MV-4-11 (cell line): ENCODE measurements at places on chromosomes 4 and X.

DNA sequence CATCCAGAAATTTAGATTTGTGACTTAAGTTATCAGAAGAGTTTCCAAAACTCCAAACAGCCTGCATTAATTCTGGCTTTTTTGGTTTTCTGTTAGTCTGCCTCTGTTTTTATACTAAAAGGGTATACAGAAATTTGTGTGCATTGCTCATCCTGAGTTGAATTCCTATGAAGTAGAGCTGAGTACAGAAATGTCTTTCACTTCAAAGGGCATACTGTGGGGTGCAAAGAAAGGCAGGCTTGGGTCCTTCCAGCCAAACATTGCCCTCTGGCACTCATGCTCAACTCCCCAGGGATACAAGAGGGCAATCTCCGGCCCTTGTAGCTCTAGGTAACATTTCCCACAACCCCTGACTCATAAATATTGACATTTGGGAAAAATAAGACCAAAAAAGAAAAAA lies 27.6 kb upstream of the TMEM184C start:
- no peak for DNase-seq

DNA sequence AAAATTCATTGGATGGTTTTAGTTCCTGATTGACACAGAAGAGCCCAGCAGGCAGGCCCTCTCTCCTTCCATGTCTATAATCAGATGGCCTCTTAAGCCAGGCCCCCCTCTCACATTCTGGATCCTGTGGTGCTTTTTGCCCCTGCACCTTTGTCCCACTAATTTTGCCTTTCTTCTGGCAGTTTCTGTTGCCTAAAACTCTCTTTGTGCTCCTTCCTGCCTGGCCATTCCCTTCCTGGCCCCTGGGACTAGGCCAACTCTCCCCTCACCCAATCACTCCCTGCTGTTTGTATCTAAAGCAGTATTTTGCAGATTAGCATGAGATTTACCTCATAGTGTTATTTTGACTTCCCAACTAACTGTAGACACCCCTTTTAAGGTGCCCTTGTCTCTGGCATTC lies 42.7 kb upstream of the DDX3X start:
- DNase-seq: no peak

GRCh38 chr4:174437324-174437723 lies 85.0 kb downstream of the HPGD start:
- no peak for DNase-seq

DNA sequence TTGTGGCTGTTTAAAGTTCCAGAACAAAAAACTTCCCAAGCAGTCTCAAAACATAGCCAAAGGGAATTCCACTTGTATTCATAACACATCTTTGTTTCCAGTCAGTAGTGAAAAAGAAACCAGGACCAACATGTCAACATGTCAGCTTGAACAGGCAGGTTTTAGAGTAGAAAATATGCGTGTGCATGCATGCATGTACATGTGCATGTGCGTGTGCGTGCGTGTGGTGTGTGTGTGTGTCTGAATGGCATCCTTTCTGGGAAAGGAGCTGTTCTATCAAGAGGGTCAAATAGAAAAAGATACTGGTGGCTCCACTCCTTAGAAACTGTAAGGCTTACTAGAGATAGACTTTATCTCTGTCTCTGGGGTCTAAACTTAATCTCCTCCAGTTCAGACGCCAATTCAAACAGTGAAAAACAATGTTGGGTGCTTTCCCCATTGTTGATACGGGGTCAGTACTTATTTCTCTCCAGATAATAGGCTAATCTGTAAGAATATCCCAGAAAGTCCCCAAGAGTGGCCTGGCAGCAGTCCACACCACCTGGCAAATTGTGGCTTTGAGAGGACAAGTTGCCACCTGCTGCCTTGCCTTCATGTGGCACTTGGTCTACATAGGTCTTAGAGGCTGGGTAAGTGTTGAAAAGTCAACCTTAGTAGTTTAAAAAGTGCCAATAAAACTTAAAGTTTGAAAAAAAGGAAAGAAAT lies 110.4 kb downstream of the SCD5 start:
- DNase-seq: no peak

- DNase-seq: no peak
These were observed 160.7 kb upstream of the NPY2R start for GRCh38 chr4:155047755-155048154.

- no peak for DNase-seq
These were observed 116.9 kb upstream of the AR start for GRCh38 chrX:67426946-67427345.

GRCh38 chrX:17425136-17425535 lies 50.1 kb downstream of the NHS start:
- no peak for DNase-seq

DNA sequence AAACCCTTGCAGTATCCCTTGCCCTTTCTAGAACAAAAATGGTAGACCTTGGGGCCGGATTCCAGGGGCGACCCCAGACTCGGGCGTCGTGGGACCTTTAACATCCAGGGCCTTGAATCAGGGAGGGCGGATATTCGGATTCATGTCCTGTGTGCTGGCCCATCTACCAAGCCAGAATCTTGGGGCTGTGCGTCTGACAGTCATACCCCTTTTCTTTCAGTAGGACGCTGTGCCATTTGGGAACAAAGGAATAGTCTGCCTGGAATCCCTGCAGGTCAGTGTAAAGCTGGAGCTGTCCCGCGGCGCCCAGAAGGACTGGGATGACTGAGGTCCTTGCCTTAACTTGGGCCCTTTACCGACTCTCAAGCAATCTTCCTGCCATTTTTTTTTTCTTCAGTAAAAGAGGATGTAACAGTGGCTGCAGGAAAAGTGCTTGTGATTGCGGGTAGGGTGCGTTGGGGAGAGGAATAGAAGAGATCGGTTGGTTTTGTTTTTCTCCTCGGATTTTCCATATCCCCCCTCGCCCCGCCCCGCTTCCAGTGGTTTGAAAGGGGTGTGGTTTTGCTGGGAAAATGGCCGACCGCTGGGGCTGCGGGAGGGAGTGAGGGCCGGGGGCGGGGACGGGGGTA lies 518 bp downstream of the ARMCX1 start:
- DNase-seq: no peak

DNA sequence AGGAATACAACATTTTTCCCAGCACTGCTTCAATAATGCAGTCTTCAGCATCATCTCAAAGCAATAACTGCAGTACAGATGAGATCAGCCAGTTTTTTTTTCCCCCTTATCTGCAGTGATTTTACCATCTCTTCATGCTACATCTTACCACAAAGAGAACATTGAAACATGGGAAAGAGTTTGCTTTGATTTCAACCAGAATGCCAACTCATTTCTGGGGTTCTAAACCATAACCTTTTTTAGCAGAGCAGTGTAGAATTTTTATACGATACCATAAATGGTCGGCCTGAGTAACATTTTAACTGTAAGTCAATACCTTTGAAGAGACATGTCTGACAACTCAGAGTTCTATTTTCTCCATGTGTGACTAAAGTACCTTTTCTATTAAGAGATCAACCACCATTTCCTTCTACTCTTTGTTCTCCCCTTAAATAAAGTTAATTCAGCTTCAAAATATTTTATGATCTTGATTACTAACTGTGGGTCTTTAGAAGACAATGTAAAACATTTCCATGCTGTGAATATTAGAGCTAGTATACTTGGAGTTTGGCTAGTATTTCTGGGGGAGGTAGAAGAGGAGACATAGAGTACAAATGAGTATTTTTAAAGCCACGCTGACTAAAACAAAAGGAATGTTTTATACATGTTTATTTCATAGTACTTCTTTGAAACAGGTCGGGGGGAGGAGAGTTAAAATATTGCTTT lies 69.1 kb downstream of the TET2 start:
- DNase-seq: no peak

- DNase-seq: peak; percentile 73
These were observed 50.3 kb downstream of the MAML3 start for GRCh38 chr4:140103676-140104075.

GRCh38 chr4:139196462-139196861 lies 19.4 kb upstream of the ELF2 start:
- DNase-seq: no peak

GRCh38 chrX:153303276-153304262 lies 18.0 kb downstream of the PNMA6F start:
- no peak for DNase-seq

- no peak for DNase-seq
These were observed 495.4 kb downstream of the PACRGL start for GRCh38 chr4:21195682-21196081.

DNA sequence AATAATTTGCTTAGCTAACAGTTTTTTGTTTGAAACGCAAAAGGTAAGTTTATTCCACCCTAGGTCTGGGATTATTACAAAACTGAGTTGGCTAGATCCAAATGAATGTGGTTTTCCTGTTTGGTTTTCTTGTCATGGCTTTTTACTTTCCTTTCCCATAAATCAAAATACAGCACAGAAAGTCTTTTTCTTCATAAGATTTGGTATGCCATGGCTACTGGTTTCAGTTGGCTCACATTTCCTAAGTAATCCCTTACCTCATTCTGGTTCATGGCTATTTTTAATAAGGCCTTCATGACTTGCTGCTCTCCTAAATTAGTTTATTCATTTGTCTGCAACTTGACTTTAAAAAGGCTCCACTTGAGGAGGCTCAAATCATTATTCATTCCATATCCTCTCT lies 12.9 kb upstream of the PAK3 start:
- DNase-seq: no peak

DNA sequence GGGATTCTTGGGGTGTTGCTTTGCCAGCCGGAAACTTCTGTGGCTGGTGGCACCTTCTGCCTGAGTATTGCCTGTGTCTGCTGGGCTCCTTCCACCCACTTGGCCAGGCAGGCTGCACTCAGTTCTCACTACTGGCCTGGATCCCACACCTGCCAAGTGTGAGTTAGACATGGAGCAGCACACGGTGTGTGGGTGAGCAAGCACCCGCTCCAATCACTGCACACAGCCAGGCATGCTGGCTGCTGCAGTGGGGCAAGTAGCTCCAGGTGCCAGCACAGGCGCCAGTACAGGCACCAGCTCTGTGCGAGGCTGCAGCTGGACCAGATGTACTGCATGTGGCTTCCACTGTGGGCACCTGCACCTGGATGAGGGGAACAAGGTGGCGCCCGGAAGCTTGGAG lies 23.9 kb downstream of the DCUN1D4 start:
- DNase-seq: no peak

- peak; percentile 14 for DNase-seq
These were observed 335.1 kb downstream of the ANK2 start for GRCh38 chr4:113384600-113384999.

DNA sequence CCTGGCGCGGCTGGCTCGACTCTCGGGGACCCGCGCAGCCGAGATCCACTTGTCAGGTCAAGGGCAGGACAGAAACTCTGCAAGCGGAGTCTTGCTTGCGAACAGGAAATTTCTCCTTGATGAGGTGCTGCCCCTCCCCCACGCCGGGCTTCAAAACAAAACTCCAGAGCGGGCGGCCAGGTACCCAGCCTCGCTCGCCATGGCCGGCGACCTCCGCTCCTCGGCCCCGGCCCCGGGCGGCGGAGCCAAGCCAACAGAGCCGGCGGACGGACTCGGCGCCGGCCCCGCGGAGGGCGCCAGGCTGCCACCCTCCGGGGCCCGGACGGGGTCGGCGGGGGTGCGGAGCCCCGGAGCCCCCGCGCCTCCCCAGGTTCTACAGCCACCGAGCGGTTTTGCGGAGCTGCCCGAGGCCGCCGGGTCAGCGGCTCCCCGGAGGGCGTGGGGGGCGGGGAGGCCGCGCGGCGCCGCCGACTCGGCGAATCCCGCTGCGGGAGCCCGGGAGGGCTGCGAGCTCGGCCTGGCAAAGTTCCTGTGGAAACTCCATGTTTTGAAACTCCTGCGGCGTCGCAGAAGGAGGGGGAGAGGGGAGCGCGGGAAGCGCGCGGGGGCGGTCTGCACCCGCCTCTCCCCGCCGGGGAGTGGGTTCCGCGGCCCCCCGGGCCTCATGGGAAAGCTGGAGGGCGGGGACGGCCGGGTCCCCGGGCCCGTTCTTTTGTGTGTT lies 11.7 kb upstream of the BCOR start:
- DNase-seq: no peak

DNA sequence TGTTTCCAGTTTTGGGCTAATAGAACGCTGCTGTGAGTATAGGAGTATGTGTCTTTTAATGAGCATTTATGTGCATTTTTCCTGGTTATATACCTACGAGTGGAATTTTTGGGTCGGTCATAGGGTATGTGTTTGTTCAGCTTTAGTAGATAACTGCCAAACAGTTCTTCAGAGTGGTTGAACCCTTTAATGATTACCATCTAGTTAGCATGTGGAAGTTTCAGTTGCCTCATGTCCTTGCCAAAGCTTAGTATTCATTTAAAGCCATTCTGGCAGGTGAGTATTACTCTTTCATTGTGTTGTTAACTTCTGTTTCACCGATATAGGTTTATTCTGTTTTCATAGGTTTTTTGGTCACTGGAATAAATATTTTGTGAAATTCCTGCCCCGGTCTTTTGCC lies 229.1 kb downstream of the ARHGAP10 start:
- no peak for DNase-seq

GRCh38 chrX:46547857-46548256 lies 2.6 kb upstream of the ZNF674 start:
- DNase-seq: no peak

GRCh38 chr4:139330283-139330682 lies 28.0 kb upstream of the NDUFC1 start:
- no peak for DNase-seq

DNA sequence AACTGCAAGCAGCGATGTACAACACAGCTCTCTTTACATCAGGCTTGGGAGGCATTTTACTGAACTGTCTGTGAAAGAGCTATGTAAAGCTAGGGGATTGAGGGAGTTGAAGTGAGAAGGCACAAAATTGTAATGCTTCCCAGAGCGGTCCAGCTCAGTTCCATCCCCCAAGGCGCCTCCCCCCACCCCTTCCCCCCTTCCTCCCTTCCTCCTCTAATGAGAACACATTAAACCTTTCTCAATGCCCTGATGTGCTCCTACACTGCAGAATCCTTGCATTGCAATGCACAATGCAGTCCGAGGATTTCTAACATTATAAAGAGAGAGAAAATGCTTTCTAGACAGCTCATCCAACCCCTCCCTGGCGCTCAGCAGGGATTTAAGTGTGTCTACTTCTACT lies 73.9 kb downstream of the CXXC4 start:
- DNase-seq: no peak

DNA sequence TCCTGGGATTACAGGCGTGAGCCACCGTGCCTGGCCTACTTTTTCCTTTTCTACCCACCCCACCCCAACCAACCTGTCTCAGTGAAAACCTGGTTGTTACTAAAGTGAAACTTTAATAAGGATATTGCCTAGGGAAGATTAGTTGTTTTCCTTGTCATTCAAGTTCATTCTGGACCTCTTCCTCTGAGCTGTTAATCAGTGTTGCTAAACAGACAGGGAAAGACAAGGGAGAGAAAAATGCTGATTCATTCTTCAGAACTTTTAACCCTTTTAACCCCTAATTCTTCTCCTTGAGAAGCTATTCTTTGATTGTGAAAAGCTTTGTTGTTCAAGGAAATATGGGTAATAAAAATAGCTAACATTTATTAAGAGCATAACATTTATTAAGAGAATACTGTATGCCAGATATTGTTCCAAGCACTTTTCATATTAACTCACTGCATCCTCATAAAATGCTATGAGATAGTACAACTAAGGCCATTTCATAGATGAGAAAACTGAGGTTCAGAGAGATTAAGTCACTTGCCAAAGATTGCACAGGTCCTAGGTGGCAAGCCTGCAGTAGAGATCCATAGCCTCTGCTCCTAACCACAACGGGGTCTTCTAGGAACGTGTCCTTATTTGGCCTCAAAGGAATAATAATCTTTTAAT lies 34.8 kb downstream of the OSTC start:
- no peak for DNase-seq
